ENCODE measurements at places on chromosomes 11 and 22.

DNA sequence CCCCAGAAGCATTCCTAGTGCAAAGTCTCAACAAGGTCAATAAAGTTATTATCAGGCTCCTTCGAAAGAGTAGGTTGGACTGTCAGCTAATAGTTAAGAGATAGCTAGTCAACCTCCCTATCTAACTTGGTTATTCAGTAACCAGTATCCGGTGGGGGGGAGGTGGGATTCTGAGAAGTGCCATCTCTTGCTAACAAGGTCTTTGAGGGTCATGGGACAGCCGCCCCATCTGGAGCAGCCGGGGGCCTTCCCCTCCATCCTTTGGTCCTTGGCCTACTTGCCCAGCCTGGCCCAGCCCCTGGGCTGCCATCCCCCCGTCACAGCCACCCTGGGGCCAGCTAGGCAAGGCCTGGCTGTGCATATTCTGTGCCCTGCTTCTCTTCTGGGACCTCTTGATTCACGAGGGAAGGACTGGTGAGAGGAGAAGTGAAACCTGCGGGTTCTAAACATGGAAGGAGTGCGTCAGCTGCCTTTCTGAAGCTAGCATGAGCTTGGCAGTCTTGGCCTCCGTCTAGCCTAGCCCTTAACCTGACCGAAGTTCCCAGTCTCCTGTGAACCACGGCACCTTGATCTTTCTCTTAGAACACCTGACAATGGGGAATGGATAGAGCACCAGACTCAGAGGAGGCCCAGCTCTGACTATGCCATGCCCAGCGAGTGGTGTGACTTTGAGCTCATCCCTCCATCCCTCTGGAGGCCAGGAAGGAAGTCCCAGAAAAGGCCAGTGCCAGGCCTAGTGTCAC is 9.3 kb downstream of the SLC37A2 start:
- DNase-seq = peak; percentile 73

- DNase-seq = no peak
Observed at GRCh38 chr11:20238712-20239111, 78.4 kb upstream of the DBX1 start.

DNA sequence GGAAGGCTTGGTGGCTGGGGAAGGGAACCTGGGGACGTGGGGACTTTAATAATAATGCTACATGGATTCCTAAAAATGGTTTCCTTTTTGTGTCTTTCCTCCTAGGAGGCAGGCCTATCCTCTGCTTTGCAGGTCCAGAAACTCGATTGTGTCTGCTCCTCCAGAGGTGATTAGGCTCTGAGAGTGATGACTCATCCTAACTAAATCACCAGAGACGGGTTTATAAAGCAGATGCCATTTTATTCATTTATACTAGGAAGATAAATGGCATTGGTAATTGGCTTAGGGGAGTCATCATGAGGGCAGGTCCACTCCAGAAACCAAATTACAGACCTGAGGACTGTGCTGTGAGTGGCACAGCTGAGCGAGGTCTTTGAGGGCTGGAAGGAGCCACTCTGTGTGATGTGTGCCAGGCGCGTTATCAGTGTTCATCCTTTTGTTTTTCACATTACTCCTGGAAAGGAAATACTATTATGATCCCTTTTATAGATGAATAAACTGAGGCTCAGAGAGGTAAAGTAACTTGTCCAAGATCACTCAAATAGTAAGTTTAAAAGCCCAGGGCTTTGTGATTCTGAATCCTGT is 7.1 kb downstream of the NLRX1 start:
- no peak for DNase-seq

- no peak for DNase-seq
Observed at GRCh38 chr22:36386351-36386899, 1.3 kb downstream of the MYH9 start.

DNA sequence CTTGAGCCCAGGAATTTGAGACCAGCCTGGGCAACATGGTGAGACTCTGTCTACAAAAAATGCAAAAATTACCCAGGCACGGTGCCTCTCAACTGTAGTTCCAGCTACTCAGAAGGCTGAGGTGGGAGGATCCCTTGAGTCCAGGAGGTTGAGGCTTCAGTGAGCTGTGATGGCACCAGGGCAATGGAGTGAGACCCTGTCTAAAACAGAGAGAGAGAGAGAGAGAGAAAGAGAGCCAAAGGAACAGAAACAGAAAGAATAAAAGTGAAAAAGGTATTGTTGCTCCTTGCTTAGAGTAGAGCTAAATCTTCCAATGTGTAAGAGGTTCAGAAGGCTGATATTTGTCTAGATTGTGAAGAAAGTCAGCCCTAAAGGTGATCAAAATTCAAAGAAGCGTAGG is 8.9 kb upstream of the ETS1 start:
- no peak for DNase-seq

DNA sequence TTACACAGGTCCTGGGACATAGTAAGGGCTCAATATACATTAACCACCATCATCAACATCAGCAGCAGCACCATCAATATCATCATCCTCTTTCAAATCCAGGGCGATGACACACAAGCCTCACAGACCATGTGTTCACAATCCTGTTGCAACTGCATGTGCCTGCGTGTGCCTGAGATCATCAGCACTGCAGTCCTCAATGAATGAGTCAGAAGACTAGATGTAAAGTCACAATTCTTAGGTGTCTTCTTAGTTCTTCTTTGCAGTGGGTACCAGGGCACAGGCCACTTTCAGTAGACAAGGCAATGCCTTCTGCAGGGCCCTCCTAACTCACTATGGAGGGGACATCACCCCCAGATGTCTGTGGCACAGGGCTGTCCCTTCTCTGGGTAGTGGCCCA is 111.1 kb downstream of the MYO18B start:
- no peak for DNase-seq

DNA sequence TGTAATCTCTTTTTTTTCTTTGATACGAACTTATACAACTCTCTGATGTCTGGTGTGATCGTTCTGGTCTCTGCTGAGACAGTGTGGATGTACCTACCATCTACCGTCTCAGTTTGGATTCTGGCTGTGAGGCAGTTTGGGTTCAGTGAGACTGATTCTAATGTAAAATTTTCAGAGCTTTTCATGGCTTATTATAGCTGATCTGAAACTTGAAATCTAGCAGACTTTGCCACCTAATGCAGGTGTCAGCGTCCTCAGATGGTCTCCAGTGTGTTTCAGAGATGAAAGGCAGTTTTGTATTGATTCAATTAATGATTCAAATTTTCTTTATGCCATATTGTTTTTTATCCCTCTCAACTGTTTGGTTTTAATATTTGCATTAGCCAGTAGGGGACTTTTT is 35.9 kb downstream of the PPFIBP2 start:
- DNase-seq = no peak

DNA sequence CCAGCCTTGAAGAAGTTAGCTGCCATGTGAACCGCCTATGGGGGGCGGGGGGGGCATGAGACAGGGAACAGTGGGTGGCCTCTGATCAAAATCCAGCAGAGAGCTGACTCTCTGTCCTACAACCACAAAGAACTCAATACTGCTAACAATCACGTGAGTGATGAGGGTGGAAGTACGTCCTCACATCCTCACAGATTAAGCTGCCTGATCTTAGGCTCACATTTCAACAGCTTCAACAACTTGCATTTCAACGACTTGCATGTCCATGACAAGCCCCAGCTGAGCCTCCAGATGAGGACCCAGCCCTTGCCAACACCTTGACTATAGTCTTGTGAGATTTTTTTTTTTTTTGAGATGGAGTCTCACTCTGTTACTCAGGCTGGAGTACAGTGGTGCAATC is 51.6 kb downstream of the CLMP start:
- no peak for DNase-seq

GRCh38 chr11:23540101-23540561 is 679.9 kb upstream of the CCDC179 start:
- DNase-seq = peak; percentile 36

- DNase-seq = no peak
Observed at GRCh38 chr22:25025491-25026400, 73.2 kb downstream of the KIAA1671 start.

All from GM19239 (cell line).